NCI-H187 (cell line): ENCODE measurements at places on chromosomes 3 and 15.

GRCh38 chr3:179265875-179266274 lies 15.0 kb upstream of the KCNMB3 start:
- DNase-seq: no peak

GRCh38 chr3:153442799-153443487 lies 280.9 kb downstream of the RAP2B start:
- no peak for DNase-seq

DNA sequence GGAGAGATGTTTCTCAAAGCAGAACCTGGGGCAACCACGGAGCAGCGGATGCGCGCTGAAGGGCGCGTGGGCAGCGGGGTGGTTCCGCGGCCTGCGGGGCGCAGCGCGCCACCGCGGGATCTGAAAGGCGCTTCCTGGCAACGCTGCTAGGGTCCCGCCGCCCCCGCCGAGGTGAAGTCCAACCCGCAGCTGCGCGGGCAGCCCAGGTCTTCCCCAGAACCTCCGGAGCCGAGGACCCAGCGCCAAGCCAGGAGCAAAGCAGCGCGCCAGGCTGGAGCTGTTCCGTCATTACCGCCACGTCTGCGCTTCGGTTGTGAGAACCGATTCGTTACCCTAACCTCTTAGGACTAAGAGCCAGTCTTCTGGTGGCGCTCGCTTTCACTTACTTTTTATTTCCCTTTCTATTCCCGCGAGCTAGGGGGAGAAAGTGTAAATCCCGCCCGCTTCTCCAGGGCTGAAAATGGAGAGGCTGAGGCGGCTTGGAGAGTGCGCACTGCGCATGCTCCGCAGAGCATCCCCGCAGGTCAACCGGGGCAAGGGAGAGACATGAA lies 3.2 kb upstream of the GABRG3 start:
- DNase-seq: no peak

GRCh38 chr3:157404381-157404780 lies 32.3 kb upstream of the PTX3 start:
- DNase-seq: no peak

GRCh38 chr15:88223084-88223483 lies 33.5 kb downstream of the NTRK3 start:
- DNase-seq: no peak

GRCh38 chr15:34802371-34802770 lies 7.0 kb upstream of the ACTC1 start:
- DNase-seq: no peak

- no peak for DNase-seq
These were observed 660.9 kb upstream of the NAALADL2 start for GRCh38 chr3:174198199-174198598.

DNA sequence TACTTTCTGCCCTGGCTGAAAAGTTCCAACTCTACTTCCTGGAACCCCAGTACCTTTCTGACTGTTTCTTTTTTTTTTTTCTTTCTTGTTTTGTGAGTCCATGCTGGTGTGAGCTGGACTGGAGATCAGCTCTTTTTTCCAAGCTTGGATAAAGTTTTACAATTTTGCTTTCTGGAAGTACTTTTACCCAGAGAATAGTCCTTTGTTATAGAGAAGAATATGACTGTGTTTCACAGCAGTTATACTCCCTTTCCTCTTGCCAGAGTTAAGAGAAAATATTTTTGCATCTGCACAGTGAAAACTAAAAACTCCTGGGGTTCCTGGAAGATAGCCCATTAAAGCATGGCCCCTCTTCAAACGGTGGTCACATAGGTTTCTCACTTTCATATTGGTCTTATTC lies 1100.6 kb downstream of the OTOL1 start:
- DNase-seq: no peak

DNA sequence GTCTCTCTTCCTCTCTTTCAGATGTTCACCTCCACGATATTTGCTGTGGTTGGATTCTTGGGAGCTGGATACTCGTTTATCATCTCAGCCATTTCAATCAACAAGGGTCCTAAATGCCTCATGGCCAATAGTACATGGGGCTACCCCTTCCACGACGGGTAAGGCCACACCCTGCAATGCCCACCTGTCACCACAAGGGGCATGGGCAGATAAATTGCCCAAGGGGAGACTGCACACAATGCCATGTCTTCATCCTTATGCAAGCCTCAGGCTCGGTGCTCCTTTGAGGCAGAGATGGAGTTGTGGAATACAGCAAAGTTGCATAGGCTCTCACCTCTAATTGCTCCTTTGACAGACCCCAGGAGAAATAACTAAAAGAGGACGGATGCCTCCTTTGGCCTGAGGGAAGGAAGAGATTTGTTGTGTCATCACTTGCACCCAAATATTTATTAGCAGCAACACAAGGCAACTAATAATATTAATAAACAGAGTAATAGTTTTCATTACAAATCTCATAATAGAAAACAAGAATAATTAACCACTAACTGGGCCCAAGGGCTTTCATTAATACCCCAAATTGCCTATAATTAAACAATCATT lies 13.2 kb downstream of the TM4SF4 start:
- DNase-seq: no peak

DNA sequence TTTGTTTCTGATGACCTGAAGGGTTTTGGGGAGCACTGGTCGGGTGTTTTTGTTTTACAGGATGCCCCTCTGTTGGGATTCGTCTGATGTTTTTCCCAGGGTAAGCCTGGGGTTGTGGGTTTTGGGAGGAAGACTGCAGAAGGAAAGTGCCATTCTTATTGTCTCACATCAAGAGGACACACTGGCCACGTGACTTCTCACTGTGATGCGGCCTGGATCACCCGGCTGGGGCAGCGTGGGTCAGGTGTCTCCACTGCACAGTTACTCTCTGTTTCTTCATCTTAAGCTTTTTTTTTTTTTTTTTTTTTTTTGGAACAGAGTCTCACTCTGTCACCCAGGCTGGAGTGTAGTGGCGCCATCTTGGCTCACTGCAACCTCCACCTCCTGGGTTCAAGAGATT lies 120.5 kb downstream of the TMEM266 start:
- no peak for DNase-seq

- DNase-seq: no peak
These were observed 124.4 kb downstream of the PTPRG start for GRCh38 chr3:61685755-61686154.

DNA sequence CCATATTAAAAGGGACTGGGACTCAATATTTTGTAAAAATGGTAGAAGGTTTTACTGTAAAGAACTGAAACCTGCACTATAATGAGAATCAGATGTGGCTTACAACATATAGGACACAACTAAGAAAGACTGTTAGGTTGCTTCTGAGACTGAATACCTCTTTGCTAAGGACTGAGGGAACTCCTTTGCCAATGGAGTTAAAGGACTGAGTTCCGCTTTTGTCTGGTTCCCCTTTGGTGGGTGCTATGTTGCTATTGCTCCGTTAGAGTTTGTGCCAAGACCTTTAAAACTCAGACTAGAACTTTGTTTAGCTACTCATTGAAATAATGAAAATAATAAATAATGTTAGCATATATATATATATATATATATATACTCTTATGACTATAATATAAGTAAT lies 147.8 kb upstream of the KCNMB2 start:
- no peak for DNase-seq

DNA sequence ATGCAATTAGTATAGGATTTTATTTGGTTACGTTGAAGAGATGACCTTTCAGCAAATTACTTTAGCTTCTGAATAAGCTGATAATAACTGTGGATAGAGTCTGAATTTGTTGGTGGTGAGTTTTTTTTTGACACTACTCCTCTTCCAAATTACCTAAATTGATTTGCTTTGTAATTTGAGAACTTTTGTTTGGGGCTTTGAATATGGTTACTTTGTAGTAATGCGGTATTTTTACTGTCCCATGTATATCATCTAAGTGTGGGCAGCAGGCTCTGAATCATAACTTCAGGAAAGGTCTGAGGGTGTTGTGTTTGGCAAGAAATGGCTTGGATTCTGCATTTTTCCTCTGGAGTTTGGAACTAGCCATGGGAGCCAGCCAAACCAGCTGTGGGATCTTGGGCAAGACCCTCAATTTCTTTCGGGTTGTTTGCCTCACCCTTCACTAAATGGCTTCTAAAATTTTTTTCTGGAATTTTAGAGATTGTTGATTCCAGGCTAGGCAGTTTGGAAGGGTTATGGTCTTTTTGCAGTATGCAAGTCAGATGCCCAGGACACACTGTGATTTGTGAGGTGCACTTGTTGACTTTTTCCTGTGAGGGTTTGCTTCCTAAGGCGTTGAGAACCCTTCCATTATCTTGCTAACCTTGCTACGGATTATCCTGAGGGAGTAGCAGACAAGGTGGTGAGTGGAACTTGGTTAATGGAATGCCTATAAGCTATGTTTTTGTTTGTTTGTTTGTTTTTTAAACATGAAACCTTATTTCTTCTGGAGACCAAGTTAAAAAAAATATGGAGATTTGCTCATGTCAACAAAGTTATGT lies 10.4 kb downstream of the PTPRG start:
- no peak for DNase-seq

DNA sequence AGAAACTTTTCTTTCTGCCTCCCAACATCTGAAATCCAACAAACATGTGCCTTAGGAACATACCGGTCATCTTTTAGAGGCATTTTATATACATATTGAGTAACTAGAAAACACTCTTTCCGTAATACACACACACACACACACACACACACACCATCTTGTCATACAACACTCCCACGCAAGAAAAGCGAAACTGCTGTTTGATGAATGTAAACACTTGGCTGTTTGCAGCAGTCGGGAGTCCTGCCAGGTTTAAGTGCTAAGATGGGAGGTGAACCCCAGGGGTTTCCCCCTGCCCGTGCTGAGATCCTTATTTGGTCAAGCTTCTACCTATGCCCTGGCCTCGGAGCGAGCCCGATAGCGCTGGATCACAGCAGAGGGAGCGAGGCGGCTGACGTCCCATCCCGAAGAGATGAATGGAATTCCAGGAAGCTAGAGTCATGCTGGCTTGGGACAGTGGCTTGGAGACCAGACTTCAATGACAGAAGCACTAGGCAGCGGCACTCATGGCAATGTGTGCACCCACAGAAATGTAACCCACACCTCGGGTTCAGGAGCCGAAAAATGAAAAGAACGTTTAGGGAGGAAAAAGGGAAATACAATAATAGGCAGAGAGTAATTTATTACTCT lies 1.3 kb upstream of the THBS1 start:
- no peak for DNase-seq

DNA sequence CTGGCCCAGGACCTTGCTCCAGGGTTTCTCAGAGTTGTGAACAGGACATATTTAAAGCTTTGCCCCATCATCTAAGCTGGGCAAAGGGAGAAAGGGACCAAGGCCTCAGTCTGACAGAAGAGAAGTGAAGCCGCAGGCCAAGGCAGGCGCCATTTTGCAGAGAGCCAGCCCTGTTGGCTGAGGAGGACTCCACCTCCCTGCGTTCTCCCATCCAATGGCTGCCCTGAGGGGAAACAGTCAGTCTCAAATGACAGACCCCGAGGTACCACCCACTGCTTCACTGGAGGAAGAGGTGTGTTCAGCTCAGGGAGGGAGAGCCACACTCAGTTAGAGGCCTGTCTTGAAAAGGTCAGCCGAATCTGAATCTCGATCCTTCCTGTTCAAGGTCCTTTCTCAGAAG lies 86.1 kb downstream of the ADAMTS17 start:
- DNase-seq: no peak

DNA sequence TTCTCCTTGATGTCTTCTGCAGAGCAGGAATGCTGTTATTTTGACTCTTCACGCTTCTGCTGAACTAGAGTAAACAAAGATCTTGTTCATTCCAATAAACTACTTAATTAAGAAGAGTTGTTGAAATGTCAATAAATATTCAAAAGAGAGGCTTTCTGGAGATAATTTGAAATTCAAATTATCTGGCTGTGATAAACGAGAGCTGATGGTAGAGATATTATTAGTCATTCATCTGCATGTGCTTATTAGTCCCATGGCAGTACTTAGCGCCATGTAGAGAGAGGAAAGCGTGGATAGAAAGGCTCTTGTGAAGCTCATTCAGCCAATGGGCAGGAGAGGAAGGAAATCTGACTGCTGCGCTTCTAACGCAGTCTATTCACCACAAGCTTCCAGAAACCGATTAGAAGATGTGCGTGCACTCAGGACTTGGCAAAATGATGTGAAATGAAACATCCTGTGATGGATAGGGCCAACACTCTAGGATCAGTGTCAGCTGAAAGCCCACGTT lies 251.1 kb downstream of the GABRB3 start:
- no peak for DNase-seq

DNA sequence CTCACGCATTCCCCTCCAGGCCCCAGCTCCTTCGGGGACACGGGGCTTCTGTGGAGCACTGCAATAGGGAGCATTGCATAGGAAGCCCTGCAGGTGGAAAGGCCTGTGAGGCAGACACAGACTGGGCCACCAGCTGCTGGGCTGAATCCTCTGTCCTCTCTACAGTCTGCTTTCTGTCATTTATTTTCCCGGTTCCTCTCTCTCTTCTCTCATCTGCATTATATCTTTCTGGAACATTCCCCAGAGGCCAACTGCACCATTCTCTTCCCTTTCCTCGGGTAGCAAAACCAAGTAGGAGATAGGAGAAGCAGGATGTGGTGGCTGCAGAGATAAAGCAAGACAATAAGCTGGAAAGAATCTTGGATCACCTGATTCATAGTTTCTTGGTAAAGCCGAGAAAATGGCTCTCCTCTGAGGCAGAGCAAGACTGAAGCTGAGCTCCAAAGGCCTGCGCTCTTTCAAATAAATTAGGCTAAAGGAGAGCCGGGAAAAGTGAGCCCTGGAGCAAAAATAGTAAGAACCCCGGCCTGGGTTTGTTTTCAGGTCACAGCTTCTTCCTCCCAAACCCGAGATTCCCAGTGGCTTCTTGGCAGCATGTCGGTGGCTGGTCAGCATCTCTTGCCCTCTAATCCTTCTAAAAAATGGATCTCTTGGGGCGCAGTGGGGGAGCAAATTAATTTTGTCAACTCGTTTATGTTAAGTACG lies 5.3 kb downstream of the TM4SF4 start:
- DNase-seq: no peak

GRCh38 chr3:133292296-133292695 lies 107.6 kb upstream of the BFSP2 start:
- DNase-seq: no peak

GRCh38 chr3:37544869-37545352 lies 316.8 kb upstream of the CTDSPL start:
- DNase-seq: no peak

GRCh38 chr3:195714380-195715011 lies 6.3 kb upstream of the MUC20 start:
- no peak for DNase-seq

- no peak for DNase-seq
These were observed 46.5 kb downstream of the BSN start for GRCh38 chr3:49600781-49601180.

DNA sequence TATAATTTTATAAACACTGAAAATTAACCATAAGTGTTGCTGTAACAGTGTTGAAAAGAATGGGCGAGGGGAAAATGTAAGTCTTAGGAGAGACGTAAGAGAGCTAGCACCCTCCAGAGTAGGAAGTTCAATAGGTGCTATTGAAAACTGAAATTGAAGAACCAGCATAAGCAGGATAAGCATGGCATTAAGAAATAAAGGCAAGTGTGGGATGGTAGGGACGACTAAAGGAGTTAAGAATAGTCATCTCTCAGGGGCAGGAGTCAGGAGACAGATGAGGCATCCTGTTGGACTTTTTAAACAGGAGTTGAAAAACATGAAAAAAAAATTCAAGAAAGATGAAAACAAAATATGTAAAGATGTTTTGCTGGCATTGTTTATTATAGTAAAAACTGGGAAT lies 43.5 kb downstream of the ABHD2 start:
- DNase-seq: no peak

GRCh38 chr3:44987332-44987731 lies 11.3 kb downstream of the EXOSC7 start:
- DNase-seq: no peak

- DNase-seq: no peak
These were observed 58.4 kb upstream of the ABHD17C start for GRCh38 chr15:80636675-80637074.

- DNase-seq: no peak
These were observed 38.4 kb upstream of the TRAK1 start for GRCh38 chr3:42052484-42053351.
